ENCODE measurements at places on chromosomes 5 and 9. TPM values are rescaled to one million over a fixed set of nuclear protein-coding genes. Genes with fewer than 3 reads are reported as not detected.

DNA sequence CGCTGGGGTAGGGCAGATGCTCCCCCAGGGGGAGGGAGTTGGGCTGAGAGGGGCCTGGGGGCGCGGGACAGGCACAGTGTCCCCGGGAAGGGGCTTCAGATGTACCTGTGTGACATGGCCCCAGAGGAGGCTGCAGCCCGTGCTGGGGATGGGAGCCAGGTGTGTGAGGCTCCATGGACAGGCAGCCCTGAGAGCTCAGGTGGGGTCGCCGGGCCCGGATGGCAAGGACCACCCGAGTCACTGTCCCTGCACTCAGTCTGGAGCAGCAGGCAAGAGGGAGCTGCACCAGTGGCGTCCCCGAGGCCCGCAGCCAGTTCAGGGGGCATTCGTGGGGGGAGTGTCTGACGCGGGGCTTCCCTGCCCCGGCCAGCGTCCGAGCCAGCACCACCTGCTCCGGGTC lies 18.9 kb downstream of the CCDC187 start:
- no peak for DNase-seq

- no peak for DNase-seq
Observed at GRCh38 chr5:118042076-118042475, 946.3 kb downstream of the DTWD2 start.

GRCh38 chr9:78365748-78366697 lies 69.1 kb downstream of the PSAT1 start:
- DNase-seq: no peak

DNA sequence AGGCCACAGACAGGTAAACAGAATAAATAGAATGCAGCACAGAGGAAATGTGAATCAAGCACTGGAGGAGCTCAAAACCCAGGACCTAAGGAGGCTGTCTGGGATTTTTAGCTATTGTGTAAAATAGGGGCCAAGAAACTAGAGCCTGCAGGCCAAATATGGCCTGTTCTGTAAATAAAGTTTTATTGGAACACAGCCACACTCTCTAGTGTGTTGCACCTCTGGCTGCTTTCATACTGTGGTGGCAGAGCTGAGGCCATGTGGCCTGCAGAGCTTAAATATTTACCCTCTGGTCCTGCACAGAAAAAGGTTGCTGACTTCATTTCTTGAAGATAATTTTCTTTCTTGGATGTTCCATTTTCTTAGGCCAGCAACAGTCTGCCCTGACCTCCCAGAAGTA lies 136.4 kb downstream of the WDR41 start:
- no peak for DNase-seq

- DNase-seq: no peak
Observed at GRCh38 chr9:81791076-81791475, 101.7 kb upstream of the TLE1 start.

DNA sequence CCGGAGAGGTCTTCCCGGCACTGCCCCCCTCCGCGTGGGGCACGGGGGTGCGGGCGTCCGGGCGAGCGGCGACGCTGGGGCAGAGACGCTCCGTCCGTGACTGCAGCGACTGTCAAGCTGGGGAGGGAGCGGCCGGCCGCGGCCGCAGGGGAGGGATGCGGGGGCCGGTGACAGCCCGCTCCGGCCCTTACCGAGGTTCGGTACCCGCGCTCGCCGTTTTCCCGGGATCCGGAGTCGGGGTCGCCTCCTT lies 400 bp downstream of the KDM4C start:
- no peak for DNase-seq

DNA sequence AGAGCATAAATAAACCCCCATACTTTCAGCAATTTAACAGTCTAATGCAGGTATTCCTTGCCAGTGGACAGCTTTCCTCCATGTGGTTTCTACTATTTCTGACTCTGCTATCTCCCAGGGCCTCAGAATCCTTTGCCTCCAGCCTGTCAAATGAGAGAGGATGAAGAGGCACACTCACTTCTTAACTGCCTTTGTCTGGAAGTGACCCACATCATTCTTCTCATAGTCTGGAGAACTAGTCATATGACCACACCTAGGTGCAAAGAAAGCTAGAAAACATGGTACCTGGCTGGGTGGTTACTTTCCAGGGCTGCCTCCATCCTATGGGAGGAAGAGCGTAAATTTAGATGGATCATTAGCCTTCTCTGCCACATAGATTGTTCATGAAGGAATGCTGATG lies 22.5 kb downstream of the PALM2AKAP2 start:
- no peak for DNase-seq

GRCh38 chr5:132776131-132776937 lies 705 bp downstream of the SEPTIN8 start:
- peak; percentile 50 for DNase-seq

- DNase-seq: no peak
Observed at GRCh38 chr9:134826336-134827285, 54.0 kb upstream of the FCN2 start.

DNA sequence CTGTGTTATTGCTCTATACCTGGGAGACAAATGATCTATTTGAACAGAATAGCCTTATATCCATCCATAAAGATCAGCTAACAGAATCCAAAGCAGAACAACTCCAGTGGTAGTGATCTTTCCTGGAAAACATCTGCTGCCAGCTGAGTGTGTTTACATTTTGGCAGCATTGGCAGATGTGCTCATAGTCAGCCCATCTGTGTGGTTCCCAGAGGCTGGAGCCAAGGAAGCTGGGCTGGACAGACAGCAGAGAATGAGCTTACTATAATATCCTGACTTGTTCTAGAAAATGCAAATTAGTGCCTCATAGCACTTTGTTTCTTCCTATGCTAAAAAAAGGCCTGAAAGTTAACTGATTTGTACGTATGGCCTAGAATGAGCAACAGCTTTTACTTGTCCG lies 99.7 kb downstream of the ST8SIA4 start:
- no peak for DNase-seq

DNA sequence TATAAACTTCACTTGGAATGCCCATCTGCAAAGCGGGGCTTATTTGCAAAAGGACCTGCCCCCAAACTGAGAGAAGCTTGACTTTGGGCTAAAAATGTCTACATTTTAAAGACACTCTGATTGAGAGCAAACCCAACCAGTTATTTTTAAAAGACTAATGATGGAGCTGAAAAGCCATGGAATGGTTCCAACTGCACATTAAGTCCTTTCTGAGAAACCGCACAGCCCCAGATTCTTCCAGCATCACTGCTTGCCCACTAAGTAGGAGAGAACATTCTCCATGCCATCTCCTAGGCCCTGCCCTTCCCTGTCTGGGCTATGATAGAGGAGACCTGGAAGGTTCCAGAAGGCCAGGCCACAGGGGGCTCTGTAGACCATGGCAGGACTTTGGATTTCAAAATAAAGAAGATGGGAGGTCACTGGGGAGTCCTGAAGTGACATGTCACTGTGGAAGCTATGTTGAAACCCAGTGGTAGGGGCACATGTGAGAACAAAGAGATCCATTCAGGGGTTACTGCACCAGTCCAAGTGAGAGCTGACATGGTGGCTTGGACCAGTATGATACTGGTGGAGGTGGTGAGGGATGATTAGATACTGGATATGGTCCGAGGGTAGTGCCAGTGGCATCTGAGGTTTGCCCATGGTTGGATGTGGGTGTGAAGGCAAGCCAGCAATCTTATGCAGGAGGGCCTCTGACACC lies 179.2 kb downstream of the DAB2IP start:
- no peak for DNase-seq

- peak; percentile 27 for DNase-seq
Observed at GRCh38 chr5:173643964-173644363, 27.5 kb upstream of the BOD1 start.

DNA sequence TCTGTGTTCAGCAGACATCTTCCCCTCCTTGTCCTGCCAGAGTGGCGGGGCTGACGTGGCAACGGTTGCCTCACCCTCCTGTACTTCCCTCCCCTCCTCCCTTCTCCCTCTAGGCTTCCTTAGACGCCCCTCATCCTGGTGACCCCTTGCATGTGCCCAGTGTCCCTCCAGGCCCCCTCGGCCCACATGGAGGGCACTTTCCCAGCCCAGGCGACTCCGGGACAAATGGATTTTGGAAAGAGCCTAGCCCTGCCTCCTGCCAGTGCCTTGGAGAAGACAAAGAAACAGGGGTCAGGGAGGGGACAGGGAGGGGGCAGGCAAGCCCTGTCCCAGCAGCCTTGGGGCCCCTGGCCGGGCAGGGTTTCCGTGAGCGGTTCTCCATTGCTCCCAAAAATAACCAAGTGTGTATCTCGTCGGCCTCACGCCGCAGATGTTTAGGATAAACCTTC lies 38.3 kb upstream of the NEURL1B start:
- no peak for DNase-seq

DNA sequence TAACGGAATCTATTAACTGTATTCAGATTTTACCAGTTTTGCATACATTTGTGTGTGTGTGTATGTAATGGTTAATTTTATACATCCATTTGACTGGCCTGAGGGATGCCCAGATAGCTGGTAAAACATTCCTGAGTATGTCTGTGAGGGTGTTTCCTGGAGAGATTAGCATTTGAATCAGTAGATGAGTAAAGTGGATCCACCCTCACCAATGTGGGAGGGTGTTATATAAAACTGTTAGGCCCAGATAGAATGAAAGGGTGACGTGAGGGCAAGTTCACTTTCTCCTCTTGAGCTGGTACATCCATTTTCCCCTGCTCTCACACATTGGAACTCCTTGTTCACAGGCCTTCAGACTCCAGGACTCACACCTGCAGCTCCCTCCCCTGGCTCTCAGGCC lies 88.7 kb downstream of the EMB start:
- DNase-seq: no peak

DNA sequence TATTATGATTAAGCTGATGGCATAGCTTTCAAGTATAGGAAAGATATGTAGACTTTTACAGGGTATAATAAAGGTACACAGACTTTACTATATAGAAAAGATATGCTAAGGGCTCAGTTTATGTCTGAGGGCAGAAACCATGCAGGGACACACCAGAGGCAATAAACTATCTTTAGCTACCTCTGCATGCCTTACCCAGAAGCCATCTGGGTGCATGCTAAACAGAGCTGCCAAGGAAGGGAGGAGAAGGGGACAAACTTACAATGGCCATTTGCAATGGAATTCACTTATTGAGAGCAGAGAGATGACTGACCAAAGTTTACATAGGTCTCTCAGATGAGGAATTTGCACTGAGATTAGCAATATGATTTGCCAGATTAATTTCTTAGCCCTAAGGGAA lies 143.1 kb upstream of the NR4A3 start:
- DNase-seq: no peak

DNA sequence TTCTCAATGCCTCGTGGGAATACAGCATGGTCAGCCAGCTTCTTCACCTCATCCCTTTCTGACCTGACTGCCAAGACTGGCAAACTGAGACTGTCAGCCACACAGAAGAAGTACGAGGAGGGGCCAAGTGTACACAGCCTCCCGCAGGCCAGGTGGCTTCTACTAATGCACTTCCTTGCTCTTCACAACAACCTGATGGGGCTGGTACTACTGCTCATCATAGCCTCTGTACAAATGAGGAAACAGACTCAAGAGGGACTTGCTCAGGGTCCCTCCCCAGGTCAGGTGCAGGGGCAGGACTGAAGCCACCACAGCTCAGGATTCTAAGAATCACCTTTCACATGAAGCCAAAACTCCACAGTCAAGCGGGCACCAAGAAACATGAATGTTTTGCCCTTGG lies 21.3 kb downstream of the NIPAL4 start:
- DNase-seq: no peak

- no peak for DNase-seq
Observed at GRCh38 chr5:38725371-38725865, 120.4 kb upstream of the OSMR start.

DNA sequence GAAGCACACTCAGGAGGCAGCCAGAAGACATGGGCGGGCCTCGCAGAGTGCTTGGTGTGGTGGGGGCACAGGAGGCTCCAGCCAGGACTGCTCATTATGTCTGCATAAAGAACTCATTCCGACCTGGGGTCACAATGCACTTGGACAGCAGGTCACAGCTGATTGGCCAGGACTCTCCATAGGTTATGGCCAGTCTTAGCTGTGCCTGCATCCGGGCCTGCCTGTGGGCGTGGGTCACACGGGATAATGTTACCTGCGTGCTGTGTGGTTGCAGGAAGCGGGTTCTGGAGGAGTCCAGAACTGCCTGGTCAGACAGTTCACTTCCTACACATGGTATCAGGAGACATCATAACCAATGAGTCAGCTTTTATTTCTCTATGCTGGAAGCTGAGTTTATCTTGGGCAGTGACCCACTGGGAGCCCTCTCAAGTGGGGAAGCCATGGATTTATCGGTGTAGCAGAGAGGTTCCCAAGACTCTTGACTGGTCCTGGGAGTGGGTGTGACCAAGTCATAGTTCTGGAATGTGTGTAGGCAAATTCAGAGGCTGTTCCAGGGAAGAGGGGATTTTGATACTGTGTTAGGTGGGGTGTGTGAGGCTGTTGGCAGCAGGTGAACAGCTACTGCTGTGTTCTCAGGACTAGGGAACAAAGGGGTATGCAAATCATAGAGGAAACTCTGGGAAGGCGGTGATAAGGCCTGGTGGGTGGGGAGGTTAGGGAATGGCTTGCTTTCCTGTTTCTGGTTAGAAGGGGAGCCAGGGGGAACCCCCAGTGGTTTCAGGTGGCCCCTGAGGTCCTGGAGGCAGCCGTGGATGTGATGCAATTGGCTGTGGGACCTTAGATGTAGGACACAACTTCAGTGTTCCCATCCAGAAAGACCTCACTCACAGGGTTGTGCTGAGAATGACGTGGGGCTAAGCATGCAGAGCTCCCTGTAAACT lies 51.3 kb downstream of the ARHGEF37 start:
- DNase-seq: peak; percentile 47

GRCh38 chr5:111976705-111977435 lies 219.9 kb upstream of the NREP start:
- no peak for DNase-seq

GRCh38 chr9:28956116-28956880 lies 1383.0 kb upstream of the C9orf72 start:
- no peak for DNase-seq

GRCh38 chr5:7517006-7517405 lies 121.1 kb downstream of the ADCY2 start:
- DNase-seq: no peak

DNA sequence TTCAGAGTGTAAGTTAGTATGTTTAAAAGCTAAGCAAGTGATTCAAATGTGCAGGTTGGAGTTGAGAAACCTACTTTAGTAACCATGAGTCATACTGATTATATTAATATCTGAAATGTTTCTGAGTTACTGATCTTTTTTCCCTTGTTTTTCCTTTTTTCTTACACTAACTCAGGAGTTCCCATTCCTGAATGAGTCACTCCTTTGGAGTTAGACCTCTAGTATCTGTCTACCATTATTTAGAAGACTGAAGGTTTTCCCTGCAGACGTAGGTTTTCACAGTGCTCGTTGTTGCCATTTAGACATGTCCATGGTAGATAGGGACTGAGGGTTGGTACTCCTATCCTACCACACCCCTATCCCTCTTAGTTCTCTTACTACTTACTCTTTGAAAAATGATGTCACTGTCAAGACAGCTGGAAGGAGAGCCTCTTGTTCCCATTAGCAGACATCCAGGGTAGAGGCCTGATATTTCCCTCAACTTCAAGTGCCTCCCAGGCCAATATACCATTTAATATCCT lies 20.2 kb downstream of the OCLN start:
- DNase-seq: no peak

The ZNF169 gene
- 16.2 TPM for total RNA-seq

The MEF2C gene
- total RNA-seq: 55.2 TPM

The DBH gene
- 0.11 TPM for total RNA-seq

The JAK2 gene
- 13.9 TPM for total RNA-seq

The PCDHGA1 gene
- total RNA-seq: 1.3 TPM

The LPCAT1 gene
- total RNA-seq: 30.9 TPM

The TTC23L gene
- total RNA-seq: 0.67 TPM

The IL4 gene
- total RNA-seq: not detected

The SPINK1 gene
- total RNA-seq: not detected
